ENCODE measurements at places on chromosomes 5 and 9.

DNA sequence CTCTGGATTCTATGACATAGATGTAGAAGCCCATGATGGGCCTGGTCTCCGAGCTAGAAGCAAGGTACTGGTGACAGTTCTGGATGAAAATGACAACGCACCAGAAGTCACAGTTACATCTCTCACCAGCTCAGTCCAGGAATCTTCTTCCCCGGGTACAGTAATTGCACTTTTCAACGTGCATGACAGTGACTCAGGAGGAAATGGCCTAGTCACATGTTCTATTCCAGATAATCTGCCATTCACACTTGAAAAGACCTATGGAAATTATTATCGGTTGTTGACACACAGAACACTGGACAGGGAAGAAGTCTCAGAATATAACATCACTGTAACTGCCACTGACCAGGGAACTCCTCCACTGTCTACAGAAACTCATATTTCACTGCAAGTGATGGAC is 1.3 kb downstream of the PCDHGA4 start:
- DNase-seq, result no peak

GRCh38 chr5:60597572-60598320 is 102.2 kb downstream of the DEPDC1B start:
- no peak for DNase-seq

GRCh38 chr9:75960551-75960950 is 70.1 kb downstream of the PCSK5 start:
- DNase-seq, result no peak

GRCh38 chr5:57383093-57383861 is 99.3 kb downstream of the ACTBL2 start:
- no peak for DNase-seq

- DNase-seq, result no peak
Observed at GRCh38 chr5:32600054-32600622, 14.8 kb downstream of the SUB1 start.

DNA sequence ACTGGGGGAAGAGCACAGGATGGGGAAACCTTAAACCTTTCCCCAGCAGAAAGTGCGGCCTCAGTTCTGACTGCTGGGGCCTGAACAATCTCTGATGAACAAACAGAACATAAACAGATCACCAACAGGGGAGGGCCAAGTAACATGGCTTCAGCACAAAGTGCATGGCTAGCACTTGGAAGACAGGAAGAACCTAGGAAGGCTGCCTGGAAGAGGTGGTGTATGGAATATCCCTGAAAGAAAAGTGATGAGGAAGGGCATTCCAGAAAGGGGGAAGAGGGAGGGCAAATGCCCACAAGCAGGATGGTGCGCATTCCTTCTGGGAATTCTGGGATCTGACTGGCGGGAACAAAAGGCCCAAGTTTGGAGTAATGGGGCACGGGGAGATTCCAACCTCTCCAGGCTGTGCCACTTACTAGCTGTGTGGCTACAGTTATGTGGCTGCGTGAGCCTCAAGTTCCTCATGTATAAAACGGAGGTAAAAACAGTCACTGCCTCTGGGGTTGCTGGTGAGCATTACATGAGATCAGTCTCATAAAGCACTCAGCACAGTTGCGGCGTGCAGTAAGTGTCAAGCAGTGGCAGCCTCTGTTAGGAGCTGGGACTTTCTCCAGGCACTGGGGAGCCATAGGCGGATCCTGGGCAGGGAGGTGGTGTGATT is 1.6 kb downstream of the PDGFRB start:
- no peak for DNase-seq

GRCh38 chr9:129481810-129482511 is 138.9 kb downstream of the C9orf50 start:
- DNase-seq, result no peak
